ENCODE measurements at places on chromosomes 7 and 10.
A peak's percentile ranks its signal among the peaks of the same experiment; 100 is the strongest.

DNA sequence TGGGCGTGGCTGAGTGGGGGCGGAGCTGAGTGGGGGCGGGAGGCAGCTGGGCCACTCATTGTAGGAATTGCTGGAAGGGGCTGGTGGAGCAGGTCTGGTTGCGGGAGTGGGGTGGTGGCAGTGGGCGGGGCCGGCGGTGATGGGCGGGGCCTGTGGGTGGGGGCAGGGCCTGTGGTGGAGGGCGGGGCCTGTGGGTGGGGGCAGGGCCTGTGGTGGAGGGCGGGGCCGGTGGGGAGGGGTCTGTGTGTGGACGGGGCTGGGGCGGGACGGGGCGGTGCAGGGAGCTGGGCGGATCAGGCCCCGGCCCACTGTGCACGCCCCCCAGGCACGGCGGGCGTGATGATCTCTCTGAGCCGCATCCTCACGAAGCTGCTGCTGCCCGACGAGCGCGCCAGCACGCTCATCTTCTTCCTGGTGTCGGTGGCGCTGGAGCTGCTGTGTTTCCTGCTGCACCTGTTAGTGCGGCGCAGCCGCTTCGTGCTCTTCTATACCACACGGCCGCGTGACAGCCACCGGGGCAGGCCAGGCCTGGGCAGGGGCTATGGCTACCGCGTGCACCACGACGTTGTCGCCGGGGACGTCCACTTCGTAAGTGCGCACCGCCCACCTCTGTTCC, 14.0 kb downstream of the SLC29A4 start:
- no peaks in the 10 kb centered on the region for H3K4me1 ChIP-seq
- H3K27ac ChIP-seq = no peak overlapping the region
- no peak for DNase-seq

GRCh38 chr7:140039896-140040295, 22.9 kb downstream of the PARP12 start:
- no peak overlapping the region for H3K27ac ChIP-seq
- H3K27me3 ChIP-seq = no peaks in the 10 kb centered on the region
- H3K36me3 ChIP-seq = peaks cover 10% of the 10 kb centered on the region
- DNase-seq = no peak

DNA sequence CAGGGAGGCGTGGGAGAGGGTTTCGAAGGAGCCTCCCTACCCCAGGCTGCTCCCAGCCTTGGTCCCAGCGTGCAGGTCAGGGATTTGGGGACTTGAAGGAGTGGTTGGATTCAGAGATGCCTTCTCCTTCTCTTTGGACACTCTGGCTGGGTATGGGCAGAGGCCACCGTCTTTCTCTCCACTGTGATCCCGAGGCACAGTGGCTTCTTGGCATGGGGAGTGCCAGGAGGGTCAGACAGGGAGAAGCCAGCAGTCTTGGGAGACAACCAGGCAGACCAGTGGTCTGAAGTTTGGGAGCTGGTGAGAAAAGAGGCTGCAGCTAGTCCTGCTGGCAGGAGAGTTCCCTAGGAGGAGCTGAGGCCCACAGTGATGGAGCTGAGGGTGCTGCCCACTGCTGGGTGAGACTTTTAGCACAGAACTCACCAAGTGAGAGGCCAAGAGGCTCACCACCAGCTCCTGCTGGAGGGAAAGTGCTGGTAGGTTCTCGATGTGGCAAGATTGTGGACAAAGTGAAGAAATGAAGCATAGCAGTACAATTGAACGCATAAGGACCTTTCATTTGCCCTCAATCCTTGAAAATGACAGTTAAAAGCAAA, 35.2 kb upstream of the WDFY4 start:
- no peaks in the 10 kb centered on the region for H3K4me1 ChIP-seq
- no peaks in the 10 kb centered on the region for H3K36me3 ChIP-seq
- DNase-seq = no peak
- H3K27me3 ChIP-seq = no peaks in the 10 kb centered on the region
- H3K4me3 ChIP-seq = no peak overlapping the region

DNA sequence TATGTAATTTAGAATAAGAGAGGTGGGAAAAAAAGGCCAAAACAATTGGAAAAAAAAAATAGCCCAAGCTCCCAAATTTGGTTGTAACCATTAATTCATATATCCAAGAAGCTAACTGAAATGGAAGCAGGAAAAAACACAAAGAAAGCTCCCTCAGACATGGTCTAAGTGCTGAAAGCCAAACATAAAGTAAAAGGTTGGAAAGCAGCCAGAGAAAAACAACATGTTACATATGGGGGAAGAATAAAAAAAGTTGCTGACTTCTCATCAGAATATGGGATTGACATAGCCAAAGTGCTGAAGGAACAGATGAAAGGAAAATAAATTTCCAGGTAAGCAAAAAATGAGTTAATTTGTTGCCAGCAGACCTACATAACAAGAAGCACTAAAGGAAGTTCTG, 40.3 kb downstream of the PDZD8 start:
- no peaks in the 10 kb centered on the region for H3K36me3 ChIP-seq
- H3K27ac ChIP-seq = no peak overlapping the region
- DNase-seq = peak; percentile 20
- H3K4me3 ChIP-seq = no peak overlapping the region
- H3K27me3 ChIP-seq = no peaks in the 10 kb centered on the region

GRCh38 chr7:25262586-25262985, 34.3 kb upstream of the NPVF start:
- no peaks in the 10 kb centered on the region for H3K4me1 ChIP-seq
- H3K27ac ChIP-seq = no peak overlapping the region
- no peaks in the 10 kb centered on the region for H3K27me3 ChIP-seq
- H3K36me3 ChIP-seq = no peaks in the 10 kb centered on the region

DNA sequence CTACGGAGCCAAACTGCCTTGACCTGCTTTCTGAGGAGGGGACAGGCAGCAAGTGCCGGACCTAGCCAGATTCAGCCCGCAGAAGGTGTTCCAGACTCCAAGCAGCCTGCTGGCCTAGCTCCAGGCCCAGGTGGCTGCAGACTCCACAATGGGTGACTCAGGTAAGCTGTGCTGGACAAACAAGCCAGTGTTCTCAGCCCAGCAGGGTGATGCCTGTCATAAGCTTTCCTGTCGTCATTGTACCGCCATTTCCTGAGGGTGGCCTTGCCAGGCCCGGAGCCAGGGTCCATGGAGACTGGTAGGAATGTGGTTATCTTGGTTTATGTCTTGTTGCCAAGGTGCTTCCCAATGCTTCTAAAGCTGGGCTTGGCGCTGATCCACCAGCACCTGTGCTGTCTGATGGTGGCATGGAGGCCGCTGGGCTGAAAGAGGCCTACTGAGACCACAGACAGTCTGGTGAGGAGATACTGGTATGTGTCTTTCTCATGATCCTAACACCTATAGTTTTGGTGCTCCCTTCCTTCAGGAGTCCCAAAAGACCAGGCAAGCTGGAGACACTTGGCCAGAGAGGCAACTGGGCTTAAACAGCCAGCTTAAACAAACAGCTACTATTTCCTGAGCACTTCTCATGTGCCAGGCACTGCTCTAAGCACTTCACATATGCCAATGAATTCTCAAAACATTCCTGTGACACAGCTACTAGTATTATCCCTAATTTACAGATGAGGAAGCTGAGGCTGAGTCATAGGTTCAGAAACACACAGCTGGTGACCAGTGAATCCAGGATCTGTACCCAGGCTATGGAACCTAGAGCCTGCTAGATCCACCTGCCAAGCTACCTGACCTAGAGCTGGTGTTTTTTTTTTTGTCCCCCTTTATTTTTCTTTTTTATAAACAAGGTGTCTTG, 42.0 kb downstream of the ZC3HC1 start:
- H3K4me3 ChIP-seq = no peak overlapping the region
- no peaks in the 10 kb centered on the region for H3K36me3 ChIP-seq
- peaks cover 10% of the 10 kb centered on the region for H3K4me1 ChIP-seq
- peak overlapping the region; percentile 80 for H3K27ac ChIP-seq
- DNase-seq = peak; percentile 74

- H3K27me3 ChIP-seq = no peaks in the 10 kb centered on the region
- H3K4me1 ChIP-seq = peaks cover 10% of the 10 kb centered on the region
- peak overlapping the region; percentile 51 for H3K27ac ChIP-seq
- DNase-seq = no peak
- H3K4me3 ChIP-seq = no peak overlapping the region
Measured at GRCh38 chr7:99096124-99096887, 47.6 kb downstream of the SMURF1 start.
